Effector memory CD4-positive, alpha-beta T cell (primary cell): ENCODE measurements at places on chromosomes 1 and 21.

DNA sequence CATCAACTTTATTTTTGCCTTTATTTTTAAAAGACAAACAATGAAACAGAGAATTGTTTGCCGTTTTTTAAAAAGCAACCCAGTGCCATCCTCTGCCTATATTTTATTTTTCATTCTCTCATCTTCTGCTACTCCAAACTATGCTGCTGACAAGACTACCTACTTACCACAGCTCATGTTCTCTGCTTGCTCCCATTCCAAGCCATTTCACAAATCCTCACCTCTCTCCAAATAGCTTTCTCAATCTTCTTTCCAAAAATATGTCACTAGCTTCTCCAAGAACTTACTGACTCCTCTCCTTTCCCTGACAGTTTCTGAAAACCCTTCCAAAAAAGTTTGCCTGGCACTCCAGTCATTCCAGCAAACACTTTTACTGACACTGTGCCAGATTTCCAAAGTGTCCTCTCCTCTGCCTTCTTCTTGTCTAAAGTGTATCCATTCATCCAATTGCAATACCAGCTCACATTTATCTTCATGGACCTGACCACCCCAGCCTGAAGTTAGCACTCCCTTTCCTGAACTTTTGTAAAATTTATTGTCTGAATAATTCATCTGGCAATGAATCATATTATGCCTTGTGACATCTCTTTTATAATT, 766.5 kb upstream of the B3GALT2 start:
- no peak for DNase-seq

DNA sequence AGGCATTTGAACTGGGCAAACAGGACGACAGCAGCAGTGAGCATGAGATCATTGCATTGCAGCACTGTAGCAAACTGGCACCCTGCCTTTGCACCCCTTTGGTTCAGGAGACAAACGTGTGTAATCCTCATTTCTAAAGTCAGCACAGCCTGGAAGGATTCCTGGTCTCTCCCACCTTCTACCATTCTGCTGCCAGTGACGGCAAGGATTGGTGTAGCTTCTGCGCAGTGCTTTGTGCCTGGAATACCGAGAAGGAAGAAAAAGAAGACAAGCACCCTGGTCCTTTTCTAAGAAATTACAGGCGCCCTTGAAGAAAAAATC, 805.3 kb downstream of the USP25 start:
- DNase-seq = no peak

- DNase-seq = peak; percentile 43
Observed at GRCh38 chr1:156608036-156608674, 6.9 kb upstream of the GPATCH4 start.

DNA sequence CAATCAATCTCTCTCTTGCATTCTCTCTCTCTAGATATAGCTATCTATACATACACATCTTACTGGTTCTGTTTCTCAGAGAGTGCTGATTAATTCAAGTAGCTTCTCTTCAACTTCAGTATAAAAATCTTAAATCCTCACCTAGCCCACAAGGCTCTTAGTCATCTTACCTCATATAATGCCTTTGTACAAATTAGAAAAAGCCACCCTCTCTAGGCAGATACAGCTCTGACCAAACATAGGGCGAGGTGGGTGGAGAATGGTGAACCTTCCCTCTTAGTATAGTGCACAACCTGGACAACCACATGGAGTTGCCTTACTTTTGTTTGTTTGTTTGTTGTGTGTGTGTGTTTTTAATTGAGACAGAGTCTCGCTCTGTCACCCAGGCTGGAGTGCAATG, 5.1 kb upstream of the INAVA start:
- DNase-seq = no peak

GRCh38 chr1:172719066-172719627, 60.2 kb downstream of the FASLG start:
- no peak for DNase-seq

DNA sequence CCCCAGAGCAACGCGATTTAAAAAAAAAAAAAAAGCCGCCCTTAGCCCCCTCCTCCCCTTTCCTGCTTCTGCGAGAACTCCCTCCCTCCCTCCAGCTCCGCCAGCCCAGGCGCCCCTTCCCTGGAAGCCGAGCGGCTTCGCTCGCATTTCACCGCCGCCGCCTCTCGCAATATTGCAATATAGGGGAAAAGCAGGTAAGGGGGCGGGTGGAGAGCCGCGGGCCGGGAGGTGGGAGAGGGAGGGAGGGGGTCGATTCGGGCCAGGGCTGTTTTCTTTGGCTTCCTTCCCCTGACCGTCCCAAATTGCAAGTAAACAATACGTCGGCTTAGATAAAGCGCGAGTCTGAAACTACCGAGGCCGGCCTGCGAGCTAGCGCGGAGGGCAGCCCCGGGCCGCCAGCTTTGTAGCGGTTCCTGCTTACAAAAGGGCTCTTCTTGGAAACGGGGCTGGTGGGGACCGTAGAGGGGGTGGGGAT, 408 bp downstream of the LMO4 start:
- DNase-seq = no peak

DNA sequence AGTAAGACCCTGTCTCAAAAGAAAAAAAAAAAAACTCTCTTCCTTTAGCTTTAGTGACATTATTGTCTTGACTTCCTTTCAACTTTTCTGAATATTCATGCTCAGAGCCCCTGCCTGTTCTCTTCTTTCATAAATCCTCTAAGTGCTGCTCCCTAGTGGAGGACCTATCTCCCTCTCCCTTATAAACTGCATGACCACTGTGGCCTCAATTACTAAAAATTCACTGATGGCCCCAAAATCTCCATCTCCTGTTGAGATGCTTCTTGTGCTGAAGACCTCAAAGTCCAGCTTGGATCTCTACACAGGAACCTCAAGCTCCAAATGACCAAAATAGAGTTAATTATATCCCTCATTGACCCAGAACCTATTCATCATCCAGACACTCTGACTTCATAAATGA, 7.8 kb downstream of the ITLN1 start:
- no peak for DNase-seq

- no peak for DNase-seq
Observed at GRCh38 chr1:159889202-159889601, 10.8 kb downstream of the CFAP45 start.

- DNase-seq = no peak
Observed at GRCh38 chr1:37288900-37289299, 185.5 kb upstream of the ZC3H12A start.

DNA sequence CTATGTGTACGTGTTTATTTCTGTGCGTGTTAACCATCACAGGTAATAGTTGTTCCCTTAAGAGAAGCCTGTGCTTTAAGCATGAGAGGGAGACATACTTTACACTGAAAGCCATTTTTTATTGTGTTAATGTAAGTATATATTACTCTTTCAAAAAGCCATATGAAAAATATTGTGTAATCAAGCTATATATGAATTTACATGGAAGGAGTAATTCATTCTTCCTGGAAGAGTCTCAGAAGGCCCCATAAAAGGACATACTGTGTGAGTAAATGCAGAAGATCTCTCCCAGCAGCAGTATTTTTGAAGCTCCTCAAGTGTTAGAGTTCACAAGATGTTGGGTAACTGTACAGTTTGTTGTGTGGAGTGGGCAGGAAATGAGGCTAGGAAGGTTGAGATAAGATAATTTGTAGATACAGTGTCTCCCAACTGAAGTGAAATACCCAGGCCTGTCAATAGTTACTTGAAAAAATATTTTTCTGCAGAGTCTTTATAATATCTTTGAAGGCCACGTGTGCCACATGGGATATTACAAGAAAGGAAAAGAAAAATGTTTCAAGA, 138.3 kb downstream of the PTGER3 start:
- no peak for DNase-seq

DNA sequence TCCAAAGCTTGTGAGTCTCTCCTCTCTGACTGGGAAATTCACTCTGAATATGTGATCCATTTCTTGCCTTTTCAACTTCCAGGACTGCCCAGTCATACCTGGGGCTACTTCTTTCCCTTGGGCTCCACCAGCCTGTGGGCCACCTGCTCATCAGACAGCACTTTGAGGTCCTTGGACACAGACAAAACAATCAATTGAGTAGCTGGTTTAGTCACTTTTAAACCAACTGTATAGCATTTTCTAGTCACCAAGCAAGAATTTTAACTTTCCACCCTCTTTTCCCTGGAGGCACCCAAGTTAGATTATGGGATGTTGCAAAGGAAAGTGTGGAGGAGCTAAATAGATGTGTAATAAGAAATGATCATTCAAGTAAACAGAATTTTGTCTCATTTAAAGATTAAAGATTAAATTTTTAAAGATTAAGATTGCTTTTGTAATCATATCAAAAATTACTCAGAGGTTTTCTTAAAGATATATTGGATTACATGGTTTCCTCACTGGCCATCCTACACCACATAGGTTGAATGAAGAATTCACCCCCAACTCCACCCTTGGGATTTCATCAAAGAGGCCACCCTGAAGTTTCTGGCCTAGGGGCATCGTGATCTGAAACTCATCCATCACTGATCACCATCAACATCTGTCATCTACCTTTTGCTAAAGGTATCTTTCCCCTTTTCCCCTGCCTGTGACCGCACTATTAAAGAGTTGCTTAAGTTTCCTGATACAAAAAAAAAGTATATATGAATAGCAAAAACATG, 219.2 kb upstream of the NR5A2 start:
- DNase-seq = no peak

- DNase-seq = no peak
Observed at GRCh38 chr1:157773493-157774350, 3.2 kb downstream of the FCRL2 start.

DNA sequence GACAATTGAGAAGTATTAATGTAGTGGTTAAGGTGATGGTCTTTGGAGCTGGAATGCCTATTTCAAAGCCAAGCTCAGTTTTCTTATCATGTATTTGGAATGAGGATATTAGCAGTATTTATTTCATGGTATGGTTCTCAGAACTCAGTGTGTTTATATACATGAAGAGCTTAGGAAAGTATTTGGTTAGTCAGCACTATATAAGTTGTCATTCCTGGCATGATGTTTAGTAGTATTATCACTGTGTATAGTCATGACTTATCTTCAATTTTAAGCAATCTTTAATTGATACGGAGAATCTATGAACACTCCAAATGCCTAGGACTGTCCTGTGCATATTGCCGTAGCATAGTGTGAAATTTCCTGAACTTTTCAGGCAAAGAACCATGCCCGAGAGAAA, 501.9 kb upstream of the USP24 start:
- DNase-seq = no peak

DNA sequence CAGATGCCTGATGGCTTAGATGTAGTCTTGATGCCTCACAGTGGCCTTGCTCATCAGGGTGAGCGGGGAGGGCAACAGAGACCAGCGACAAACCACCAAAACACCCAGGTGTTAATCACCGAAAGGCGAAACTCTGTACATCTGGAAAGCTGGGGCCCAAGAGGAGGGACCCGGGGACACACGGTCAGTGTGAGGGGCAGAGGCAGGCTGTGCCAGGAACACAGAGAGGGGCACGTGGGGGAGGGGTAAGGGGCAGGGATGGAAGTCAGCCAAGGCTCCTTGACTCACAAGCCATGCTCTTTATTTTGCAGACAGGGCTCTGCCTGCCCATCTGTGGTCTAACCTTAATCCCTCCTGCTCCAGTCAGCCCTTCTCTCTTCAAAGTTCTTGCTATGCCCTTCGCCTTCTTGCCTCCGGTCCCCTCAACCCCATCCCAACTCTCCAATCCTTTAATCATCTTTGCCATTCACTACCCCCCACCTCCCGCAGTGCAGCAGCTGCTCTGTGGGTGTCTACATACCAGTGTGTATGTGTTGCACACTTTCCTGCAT, 4.3 kb downstream of the MEF2D start:
- no peak for DNase-seq

DNA sequence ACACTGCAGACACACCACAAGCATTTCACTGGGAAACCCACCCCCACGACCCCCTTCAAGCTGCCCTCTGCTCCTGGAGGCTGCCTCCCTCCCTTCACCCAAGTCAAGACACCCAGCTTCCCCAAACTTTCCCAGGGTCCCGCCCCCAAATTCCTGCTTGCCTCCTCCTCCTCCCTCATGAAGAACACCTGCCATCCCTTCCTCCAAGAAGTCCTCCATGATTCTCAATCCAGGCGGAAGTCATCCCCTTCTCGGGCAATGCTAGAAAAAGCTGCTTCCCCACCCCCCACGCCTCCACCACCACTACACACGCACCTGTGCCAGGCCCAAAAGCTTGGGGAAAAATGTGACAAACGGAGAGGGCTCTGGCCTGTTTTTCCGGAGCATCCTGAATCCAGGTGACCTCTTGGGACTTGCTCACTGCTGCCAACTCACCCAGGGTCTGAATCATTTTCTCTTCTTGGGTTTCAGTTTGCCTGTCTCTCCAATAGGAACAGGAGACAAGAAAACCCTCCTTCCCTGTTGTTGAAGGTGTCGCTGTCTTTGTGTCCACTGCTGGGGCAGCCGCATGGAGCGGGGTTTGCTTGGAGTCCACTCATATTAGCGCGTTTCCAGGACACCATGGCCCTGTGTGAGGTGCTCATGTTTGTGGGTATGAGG, 101.0 kb upstream of the CASZ1 start:
- no peak for DNase-seq

- no peak for DNase-seq
Observed at GRCh38 chr1:9319789-9320519, 27.3 kb downstream of the SPSB1 start.

- DNase-seq = no peak
Observed at GRCh38 chr1:233993651-233994050, 89.2 kb downstream of the SLC35F3 start.

DNA sequence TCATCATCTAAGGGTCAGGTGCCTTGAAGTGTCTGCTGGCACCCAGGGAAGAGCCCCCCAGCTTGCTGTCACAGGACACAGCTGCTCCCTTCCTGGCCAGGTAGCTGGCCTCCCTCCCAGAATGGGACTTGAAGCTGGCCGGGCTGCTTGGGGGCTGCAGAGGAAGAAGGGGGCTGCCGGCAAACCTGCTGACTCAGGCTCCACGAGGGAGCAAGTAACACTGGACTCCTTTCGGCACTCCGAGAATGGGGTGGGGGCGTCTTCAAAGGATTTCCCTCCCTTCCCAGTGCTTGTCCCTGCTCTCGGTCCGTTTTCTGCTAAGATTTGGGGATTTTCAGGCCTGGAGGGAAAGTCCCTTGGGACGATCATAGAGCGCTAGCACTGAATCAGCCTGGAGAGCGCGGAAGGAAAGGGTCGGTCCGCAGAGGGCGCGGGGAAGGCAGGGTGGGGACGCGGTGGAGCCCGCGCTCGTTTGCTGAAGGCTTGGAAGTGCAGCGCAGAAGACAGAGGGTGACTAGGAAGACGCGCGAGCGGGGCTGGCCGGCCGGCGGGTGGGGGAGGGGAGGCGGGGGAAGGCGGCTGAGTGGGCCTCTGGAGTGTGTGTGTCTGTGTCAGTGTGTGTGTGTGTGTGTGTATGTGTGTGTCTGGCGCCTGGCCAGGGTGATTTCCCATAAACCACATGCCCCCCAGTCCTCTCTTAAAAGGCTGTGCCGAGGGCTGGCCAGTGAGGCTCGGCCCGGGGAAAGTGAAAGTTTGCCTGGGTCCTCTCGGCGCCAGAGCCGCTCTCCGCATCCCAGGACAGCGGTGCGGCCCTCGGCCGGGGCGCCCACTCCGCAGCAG, at the start of gene CSF1:
Gene CSF1, plus strand, starts transcription at position 727 of the 840 bp plus-strand sequence. CDS start 175 bp downstream, outside the sequence.
- peak; percentile 44 for DNase-seq

DNA sequence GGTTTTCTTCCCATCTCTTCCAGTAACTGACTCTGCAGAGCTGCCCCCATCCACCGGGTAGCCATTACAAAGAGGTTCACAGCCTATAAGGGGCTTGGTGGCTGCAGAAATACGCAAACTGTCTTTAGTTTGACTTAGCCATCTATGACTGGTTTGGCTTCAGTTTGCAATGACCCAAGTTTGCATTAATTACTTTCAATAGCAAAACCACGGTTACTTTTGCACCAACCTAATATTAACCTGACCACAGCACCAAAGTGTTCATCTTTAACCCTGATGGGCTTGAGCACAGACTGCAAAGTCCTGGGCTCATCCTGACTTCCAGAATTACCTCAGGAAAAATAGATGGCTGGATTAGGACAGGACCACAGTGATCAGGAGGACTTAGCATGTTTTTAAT, 2.2 kb upstream of the HAO2 start:
- DNase-seq = no peak
